ENCODE measurements at places on chromosomes 4 and X.

GRCh38 chrX:83077606-83078005, 430.5 kb upstream of the POU3F4 start:
- DNase-seq = no peak

DNA sequence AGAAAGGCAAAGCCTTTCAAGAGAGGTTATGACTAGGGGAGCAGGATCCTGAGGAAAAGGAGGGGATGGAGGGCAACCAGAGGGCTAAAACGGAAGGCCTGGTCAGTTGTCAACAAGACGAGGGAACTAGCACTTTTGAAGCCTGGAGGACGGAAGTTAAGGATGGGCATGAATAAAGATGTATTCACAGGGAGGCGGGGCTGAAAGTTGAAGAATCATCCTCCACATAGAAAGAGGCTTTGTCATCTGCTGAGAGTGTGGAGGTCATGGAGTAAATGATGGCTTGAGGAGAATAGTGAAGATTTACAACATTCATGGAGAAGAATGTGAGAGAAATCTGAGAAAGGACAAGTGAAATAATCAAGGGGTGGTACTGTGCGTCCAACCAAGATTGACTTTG, 137.5 kb downstream of the MAGEB17 start:
- no peak for DNase-seq

- no peak for DNase-seq
Measured at GRCh38 chr4:31059753-31060522, 339.8 kb downstream of the PCDH7 start.

DNA sequence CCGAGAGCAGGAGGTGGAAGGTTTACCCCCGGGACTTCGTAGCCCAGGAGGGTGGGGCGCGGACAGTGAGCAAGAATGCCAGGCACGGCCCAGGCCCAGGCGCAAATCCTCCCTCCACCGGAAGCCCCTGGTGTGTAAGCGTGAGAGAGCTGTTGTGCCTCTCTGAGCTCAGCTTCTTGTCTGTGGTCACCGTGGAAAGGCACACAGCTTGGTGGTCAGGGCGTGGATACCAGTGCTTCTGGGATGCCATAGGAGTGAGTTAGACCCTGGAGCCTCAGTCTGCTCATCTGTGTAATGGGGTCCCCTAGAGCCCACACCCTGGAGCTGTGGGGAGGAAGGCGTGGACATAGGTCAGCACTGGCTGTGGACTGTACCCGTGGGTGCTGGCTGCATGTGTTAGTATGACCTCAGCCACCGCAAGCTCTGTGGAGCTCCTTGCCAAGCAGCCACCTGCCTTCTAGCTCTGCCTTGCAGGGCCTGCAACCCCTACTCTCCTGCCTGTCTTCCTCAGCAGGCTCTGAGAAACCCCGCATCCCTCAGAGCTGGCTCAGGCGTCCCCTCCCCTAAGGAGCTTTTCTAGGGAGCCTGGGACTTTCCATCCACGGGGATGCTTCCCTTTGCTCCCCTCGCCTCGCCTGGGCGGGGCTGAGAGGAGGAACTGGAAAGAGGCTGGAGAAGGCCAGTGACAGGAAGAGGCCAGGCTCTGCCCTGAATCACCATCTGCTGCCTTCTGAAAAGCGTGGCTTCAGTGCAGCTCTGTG, 28.0 kb upstream of the AFAP1 start:
- no peak for DNase-seq

DNA sequence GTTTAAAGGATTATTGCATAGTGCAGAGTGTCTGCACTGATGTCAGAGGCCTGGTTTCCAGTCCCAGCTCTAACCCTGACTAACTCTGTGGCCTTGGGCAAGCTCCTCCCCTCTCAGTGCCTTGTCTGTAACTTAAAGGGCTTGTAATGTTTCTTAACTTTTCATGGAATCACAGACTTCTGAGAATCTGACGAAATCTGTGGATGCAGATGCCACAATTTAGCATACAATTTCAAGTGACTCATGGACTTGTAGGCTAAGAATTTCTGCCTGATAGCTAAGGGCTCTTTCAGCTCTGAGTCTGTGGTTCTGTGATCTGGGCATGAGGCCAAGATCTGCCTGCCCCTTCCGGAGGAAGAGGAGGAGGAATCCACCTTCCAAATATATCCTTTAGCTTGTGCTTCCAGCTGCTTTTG, 236.9 kb downstream of the AR start:
- DNase-seq = no peak

GRCh38 chrX:26470941-26471340, 255.0 kb downstream of the MAGEB5 start:
- DNase-seq = no peak

- DNase-seq = no peak
Measured at GRCh38 chr4:164540987-164541386, 212.9 kb upstream of the SMIM31 start.

DNA sequence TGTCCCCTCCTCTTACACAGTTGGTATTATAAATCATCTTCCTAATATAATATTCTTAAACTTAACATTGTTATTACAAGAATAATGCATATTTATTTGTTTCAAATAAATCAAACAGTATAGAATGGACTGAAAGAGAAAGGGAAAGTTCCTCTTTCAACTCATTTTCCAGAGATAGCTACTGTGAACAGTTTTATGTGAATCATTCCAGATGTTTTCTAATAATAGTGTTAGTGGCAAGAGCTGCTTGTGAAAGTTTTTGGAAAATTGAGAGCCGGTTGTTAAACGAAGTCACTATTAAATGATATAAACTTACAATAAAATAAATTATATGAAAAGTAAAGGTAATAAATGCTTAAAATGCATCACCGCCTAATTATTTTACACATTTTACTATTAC, 14.6 kb downstream of the TMSB4X start:
- DNase-seq = no peak

DNA sequence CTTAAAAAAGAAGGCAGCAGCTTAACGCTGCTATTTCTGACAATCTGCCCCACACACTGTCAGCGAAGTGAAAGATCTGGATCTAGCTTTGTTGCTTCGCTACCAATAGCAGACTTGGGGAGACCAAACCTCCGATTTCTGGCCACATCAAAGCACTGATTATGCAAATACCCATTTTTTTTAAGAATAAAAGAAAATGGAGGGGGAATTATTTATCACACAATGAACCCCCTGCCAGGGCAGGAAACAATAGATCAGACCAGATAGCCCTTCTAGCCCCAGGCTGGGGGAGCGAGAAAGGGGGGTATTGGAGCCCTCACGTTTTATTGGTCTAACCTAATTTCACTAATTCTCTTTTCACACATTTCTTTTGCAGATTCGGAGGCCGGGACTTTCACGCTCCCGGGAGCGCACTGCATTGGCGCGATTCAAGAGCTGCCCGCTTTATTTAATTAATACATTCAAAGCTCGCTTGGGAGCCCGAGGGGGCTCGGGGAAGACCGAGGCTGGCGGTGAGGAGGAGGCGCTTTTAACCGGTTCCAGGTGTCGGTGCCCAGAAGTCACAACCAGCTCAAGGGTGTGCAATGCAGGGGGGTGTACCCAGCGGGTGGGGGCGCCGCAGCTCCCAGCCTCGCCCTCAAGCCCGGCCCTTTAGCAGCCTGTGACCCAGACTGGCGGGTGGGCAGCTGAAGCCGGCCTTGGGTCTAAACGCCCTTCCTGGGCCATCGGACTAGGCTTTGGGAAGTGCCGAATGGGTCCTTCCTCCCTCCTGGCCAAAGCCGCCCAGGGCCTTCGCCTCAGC, 5.5 kb downstream of the NEUROG2 start:
- no peak for DNase-seq

- DNase-seq = peak; percentile 91
Measured at GRCh38 chr4:88283661-88284438, 511 bp downstream of the PPM1K start.

- no peak for DNase-seq
Measured at GRCh38 chrX:19496711-19497110, 18.6 kb downstream of the MAP3K15 start.

- DNase-seq = no peak
Measured at GRCh38 chr4:19259920-19260319, 991.8 kb upstream of the SLIT2 start.

- no peak for DNase-seq
Measured at GRCh38 chr4:185082561-185082960, 60.5 kb upstream of the SLC25A4 start.

- no peak for DNase-seq
Measured at GRCh38 chr4:74057588-74057987, 19.1 kb upstream of the CXCL3 start.

- DNase-seq = no peak
Measured at GRCh38 chrX:16067886-16068515, 55.4 kb upstream of the GRPR start.

- no peak for DNase-seq
Measured at GRCh38 chr4:173014836-173015235, 153.8 kb upstream of the GALNT7 start.

DNA sequence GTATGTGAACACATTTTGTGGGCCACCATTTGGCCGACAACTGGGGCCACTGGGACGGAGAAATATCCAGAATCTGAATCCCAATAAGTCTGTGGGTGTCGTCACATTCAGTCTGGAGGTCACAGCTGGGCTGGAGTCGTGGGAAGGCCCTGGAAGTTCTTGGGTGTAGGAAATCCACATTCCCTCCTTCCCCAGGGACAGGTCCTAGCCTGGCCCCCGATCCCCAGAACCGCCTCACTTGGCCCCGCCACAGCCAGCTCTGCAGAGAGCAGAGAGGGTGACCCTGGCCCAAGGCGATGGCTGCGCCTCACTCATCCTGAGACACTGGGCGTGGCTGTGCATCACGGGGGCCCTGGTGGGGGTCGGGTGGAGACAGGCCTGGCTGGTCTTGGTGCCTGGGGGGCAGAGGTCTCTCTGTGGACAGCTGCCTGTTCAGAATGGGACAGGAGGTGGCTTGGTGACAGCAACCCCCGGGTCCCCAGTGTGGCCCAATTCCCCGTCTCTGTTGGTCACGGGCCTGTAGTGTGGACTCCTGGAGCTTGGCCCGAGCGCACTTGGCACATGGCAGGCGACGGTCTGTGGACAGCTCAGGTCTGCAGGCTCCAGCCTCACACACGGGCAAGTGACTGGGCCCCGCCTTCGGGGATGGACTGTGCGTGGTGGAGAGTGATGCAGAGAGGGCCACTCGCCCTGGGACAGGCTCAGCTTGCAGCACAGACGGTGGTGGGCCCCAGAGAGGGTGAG, 16.4 kb downstream of the DOK7 start:
- no peak for DNase-seq

DNA sequence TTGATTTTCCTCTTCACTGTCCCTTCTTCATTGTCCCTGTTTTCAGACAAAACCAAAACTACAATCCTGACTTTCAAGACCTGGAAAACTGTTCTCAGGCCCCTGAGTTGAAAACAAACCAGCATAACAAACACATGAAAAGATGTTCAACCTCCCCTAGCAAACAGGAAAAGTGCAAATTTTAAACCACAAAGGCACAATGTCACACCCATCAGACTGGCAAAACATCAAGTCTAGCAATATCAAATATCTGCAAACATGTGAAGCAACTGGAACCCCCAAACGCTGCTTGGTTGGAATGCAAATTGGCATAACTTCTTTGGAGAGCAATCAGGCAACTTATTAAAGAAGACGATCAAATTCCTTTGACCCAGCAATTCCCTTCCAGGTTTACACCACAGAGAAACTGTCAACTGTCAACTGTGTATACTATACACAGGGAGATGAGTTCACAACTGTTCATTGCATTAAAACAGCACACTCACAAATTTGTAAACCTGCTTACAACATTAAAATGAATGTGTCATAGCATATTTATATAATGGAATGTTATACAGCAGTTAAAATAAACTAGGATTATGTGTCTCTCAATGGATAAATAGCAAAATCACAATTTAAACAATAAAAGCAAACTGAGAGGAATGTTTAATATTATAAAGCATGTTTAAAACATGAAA, 7.0 kb downstream of the USP46 start:
- DNase-seq = no peak

DNA sequence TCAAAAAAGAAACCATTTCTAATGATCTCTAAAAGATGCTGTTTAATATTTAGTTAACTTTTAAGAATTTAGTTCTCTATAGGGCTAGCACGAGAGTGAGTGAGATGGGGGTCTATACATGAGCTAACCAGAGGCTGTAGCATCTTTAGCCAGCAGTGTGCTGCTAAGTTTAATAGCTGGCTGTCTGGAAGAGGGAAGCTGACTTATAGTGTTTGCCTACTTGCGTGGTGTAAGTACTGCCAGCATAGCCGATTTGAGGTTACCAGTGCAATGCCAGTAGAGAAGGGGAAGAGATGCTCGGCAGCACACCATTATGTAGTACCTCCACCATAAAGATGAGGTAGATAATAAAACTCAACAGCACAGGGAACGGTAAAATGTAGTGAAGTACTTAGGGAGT, 47.1 kb upstream of the TMEM131L start:
- no peak for DNase-seq

DNA sequence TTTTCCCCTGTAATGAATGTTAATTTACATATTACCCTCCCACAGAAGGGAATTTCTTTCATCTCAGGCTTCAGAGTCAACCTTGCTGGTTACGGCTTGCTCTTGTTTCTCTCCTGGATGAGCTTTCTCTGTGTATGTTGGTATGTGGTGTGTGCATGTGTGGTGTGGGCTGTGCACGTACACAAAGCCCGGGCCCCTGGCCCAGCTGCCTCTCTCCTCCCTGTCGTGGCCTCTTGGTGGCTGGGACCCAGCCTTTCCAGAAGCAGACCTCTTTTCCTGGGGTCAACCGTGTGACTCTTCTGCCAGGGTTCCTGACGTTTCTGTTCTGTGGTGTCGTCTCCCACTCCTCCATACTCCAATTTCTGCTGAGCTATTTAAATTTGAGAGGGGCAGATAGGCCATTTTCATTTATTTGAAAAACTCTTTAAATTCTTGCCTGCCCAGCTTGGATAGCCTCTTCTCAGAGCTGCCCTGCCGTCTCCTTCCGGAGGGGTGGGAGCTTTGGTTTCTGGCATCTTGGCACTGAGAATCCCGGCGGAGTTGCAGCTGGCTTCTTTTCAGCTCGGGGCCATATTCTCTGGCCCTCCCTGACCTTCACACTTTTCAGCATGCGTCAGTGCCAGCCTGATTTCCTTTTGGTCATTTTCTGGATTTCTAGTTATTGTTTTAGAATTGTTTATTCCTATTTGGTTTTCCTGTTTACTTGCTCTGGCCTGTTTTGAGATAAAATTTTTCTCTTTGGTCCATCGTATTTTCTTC, 25.1 kb downstream of the FHDC1 start:
- no peak for DNase-seq

- no peak for DNase-seq
Measured at GRCh38 chr4:144894573-144894972, 203.4 kb downstream of the ANAPC10 start.

- no peak for DNase-seq
Measured at GRCh38 chrX:42422961-42423360, 355.0 kb downstream of the PPP1R2C start.

GRCh38 chr4:3186609-3187008, 62.4 kb upstream of the MSANTD1 start:
- DNase-seq = no peak

GRCh38 chrX:38233891-38234667, 13.4 kb upstream of the SRPX start:
- DNase-seq = no peak

DNA sequence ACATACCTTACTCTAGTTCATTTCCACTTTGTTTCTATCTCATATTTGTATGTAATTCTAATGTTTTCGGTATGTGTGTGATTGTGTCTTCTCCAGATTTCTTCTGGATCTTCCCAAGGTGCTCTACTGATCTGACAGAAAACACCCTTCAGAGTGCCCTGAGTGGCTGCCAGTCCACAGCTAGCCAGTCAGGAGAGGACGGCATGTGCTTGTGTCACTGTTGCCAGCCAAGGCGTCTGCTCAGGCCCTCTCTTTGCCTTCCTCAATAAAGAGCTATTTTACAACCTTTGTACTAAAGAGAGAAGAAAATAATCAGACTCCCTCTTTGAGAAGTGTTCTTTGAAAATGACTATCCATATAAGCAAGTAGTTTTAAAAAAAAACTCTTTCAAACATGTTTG, 29.0 kb downstream of the CD99L2 start:
- no peak for DNase-seq

Data from mesenteric fat pad (tissue), 1 donor.